Right kidney (tissue), 9 donors: ENCODE measurements at places on chromosomes 7 and 10.

GRCh38 chr7:2884161-2884560 lies 40.1 kb upstream of the GNA12 start:
- DNase-seq = no peak

DNA sequence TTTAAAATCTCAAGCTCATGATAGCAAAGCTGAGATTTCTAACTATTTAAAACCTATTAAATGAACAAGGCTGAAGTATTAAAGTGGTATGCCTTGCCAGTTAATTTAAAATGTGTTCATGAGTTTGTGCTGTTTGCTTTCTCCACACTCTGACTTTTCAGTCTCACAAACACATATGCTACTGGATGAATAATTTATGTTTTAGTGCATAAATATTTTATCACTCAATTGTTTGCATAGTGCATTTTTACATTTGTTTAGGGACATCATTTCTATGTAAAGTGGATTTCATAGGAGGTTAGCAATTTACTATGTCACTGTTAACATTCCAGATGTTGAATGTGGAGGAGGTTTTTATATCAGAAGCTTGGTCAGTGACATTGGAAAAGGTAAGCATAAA lies 36.0 kb downstream of the TRUB1 start:
- DNase-seq = no peak

DNA sequence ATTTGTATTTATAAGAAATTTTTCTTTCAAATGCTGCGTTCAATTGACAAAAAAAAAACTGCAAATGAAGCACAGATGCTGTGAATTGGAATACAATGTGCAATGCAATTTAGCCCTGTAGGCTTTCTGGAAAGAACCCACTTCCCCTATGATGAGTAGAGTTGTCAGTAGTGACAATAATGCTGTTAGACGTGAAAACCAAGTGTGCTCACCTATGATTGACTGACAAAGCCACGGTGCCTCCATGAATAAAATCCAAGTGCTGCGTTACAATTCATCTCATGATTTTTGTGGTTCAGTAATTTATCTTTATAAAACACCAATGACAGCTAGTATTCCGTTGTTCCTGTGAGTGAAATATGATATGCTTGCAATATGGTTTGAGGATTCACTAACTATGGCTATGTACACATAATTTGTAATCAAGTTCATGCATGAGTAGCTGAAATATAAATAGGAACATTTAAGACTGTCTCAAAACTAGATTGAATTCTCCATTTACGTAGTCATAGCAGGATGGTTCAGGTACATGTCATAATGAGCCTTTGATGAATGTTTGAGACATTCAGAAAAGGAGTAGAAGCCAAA lies 1160.3 kb downstream of the CNTNAP2 start:
- DNase-seq = no peak

GRCh38 chr7:130529417-130529816 lies 37.5 kb downstream of the MEST start:
- DNase-seq = no peak

DNA sequence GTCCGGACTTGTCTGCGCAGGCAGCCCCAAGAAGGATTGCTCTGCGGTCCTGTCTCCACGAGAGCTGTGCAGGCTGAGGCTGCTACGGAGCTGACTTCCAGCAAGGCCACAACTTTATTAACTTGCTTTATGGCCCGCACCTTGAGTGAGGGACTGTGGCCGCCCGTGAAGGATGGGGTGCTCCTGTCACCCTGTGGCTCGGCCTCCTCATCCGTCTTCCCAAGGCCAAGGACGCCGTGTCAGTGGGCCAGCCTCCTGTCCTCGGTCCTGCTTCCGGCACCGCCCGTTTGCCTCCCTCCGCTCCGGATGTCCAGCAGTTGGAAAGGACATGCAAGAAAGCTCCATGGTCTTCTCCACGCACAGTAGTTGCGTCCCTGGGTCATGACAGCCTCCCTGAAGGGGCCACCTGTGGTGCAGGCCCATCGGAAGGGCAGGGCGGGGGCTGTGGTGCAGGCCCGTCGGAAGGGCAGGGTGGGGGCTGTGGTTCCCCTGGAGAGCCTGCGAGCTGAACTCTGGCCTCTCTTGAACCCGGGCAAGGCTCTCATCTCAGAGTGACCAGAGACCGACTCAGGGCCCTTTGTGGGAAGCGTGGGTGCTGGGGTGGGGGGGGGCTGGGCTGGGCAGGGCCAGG lies 87.1 kb downstream of the NKX6-2 start:
- DNase-seq = no peak

GRCh38 chr10:126332576-126332975 lies 55.7 kb downstream of the ADAM12 start:
- no peak for DNase-seq

GRCh38 chr7:20744954-20745446 lies 41.7 kb downstream of the SP8 start:
- DNase-seq = peak; percentile 30

- DNase-seq = no peak
Measured at GRCh38 chr7:71300603-71301002, 168.7 kb downstream of the GALNT17 start.

DNA sequence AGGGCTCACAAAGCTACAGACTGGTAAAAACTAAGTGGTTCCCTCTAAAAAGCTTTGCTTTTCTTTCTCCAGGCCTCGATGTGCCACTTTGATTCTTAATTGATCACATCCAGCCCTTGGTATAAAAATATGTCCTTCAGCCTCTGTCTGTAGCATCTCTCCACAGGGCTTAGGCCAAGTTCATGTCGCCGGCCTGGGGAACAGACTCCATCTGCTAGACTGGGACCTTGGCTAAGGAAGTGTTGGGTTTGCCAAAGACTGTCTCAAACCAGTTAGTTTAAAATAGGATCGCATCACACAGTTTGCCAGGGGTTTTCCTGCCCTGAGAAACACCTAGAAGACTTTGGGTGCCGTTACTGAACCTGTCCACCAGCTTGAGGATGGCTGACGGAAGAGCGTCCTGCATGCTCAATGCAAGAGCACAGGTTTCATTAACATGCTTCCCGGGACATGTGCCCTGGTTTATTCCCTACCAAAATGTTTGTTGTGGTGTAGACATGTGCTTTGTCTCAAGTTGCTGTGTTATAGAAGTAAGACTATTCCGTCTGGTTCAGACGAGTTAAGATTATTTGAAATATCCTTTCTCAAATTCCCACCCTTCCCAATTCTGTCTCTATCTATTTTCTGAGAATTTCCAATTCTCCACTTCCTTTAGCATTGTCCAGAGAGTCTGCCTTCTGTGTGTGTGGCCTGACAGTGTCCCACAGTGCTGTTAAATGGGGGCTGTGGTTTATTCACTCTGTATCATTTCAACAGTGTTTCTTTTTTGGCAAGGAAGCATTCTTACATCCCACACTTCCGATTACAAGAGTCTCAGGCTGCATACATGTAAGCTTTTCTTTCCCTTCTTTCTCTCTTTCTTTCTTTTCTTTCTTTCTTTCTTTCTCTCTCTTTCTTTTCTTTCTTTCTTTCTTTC lies 334.7 kb downstream of the INHBA start:
- DNase-seq = no peak

- no peak for DNase-seq
Measured at GRCh38 chr7:29547421-29547820, 16.2 kb upstream of the PRR15 start.

DNA sequence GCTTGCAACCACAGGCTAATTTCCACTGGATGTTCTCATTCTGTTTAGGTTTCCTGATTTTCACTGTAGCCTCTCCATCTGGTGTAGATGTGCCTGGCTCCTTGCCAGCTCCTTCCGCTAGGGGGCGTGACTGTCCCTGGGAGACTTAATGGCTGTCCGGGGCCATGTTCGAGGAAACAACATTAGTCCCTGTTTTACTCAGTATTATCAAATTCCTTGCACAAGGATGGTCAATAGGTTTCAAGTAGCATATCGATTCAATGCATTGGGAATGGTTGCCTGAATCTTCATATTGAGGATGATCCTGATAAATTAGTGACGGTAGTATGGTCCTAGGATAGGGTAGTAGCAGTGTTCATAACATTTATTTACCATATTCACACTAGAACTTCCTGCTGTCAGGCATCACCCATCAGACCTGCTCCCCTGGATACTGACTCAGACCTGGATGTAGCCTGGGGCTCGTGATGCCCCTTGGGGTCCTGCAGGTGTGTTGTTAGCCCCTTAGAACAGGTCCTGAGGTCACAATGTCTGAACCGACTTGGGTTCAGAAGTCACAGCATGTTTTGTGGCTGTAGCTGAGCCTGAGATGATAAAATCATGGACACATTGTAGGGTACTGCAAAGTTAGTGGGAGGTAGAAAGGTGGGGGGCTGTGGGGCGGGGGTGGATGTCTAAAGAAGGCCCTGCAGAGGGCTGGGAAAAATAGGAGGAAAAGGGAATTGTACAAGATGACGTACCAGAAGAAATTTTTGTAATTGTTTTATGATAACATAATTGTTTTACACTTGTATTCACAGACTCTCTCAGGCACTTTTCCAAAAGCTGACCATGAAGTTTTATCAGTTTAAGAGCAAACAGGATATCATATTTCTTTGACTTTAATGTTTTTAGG lies 8.9 kb upstream of the EXOC6 start:
- no peak for DNase-seq

GRCh38 chr7:137590756-137591305 lies 247.3 kb upstream of the PTN start:
- DNase-seq = no peak

DNA sequence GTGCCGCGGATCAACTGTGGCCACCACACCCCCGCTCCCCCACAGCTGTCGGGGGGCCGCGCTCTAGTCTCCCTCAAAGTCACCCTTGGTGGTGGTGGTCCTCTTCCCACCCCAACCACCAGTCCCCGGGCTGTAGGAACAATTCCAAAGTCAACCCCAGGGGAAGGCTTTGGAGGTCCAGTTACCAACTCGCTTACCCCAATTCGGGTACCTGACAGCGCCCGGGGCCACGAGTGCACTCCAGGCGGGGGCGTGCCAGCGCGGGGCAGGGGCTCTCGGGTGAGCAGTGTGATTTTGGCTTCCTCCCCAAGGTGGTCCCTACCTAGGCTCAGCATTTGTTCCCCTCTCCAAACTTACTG lies 584 bp upstream of the ZMIZ1 start:
- no peak for DNase-seq

DNA sequence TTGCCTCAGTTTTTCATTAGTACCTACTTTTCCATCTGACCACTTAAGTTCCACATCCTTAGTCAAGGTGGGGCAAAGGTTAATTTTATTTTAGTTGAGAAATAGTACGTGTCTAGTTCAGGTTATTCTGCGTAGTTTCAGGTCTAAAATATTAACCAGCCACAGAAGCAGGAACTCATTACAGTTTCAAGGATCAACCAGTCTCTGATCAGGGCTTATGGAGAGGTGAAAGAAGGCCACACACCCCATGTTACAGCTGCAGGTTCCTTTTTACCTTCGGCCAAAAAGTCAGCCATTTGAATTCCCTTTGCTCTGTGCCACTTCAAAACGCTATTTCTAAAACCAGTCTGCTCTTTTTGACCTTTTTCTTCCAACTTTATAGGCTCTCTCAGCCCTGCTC lies 134.2 kb downstream of the CTTNBP2 start:
- no peak for DNase-seq

GRCh38 chr7:109126404-109127050 lies 556.9 kb downstream of the DNAJB9 start:
- no peak for DNase-seq

DNA sequence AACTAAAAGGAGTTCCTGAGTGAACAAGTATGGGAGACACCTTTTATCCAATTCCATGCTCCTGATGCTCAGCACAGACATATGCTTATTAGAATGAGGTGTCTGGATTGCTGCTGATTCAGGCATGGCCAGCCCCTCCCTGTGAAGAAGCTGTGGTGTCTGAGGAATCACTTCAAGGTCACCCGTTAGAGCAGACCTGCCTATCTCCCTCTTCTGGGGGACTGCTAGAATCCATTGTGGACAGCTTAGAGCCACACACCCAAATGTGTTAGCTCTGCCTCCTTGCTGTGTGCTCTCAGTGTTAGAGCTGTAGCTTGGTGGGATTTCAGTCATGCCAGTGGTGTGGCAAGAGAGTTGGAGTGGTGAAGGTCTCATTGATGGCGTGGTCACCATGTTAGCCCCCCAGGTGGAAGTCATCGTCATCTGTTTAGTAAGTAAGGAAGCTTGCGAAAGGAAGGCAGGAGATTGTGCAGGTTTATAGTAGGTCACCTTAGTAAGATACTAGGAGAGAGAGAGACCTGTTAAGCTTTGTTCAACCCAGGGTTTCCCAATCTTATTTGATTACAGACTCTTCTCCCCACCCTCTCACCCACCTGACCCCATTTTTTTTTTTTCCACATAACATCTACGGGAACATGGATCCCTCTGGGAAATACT lies 12.8 kb downstream of the PRXL2A start:
- no peak for DNase-seq

GRCh38 chr10:71631007-71631861 lies 88.3 kb downstream of the C10orf105 start:
- DNase-seq = no peak
